ENCODE measurements at places on chromosomes 4 and X.

GRCh38 chrX:10110316-10110935 is 46.3 kb upstream of the CLCN4 start:
- peak overlapping the region; percentile 90 for H3K4me3 ChIP-seq
- peak overlapping the region; percentile 100 for H3K27ac ChIP-seq
- H3K4me1 ChIP-seq, result peaks cover 47% of the 10 kb centered on the region

DNA sequence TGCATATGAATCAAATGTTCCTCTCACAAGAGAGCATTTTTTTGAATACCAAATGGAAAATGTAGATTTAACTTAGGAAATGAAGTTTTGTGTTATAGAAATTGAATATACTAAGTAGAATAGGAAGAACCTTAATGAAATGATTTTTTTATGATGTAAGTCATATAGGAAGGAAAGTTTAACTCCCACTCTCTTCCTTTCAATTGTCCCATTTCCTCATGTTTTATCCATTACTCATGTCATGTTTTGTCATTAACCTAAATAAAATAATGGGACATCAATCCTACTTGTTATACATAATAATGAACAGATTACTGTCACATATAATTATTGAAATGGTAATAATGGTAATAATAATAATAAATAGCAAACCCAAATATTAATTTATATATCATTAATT is 22.7 kb upstream of the SRD5A3 start:
- H3K4me3 ChIP-seq, result no peak overlapping the region
- no peaks in the 10 kb centered on the region for H3K27me3 ChIP-seq
- no peak for DNase-seq
- peaks cover 10% of the 10 kb centered on the region for H3K4me1 ChIP-seq

GRCh38 chrX:72097098-72097497 is 34.6 kb downstream of the RTL5 start:
- no peak for DNase-seq
- H3K4me3 ChIP-seq, result no peak overlapping the region
- H3K27me3 ChIP-seq, result peaks cover 60% of the 10 kb centered on the region
- H3K4me1 ChIP-seq, result peaks cover 22% of the 10 kb centered on the region
- no peak overlapping the region for H3K27ac ChIP-seq

DNA sequence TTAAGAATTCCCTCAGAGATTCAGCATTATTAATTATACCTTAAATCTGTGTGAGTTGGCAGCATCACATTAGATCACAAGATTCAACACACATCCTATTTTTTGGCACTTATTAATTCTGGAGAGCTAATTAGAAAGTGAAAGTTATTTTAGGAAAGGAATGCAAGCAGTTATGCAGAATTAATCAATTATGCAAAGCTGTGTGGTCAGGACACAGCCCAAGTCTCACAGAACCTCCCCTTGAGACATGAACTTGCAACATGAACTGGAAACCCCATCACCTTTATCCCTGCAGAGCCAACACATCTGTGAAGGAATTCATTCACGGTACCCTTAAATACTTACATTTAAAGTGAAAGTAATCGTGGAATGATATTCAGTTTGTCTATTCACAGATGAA is 80.5 kb downstream of the TSPAN5 start:
- H3K27ac ChIP-seq, result no peak overlapping the region
- no peak for DNase-seq

- H3K27ac ChIP-seq, result no peak within 1 kb of the TSS
- peaks cover 10% of the 10 kb centered on the region for H3K4me1 ChIP-seq
- H3K4me3 ChIP-seq, result peak within 1 kb of the TSS; percentile 86
- peaks cover 70% of the 10 kb centered on the region for H3K27me3 ChIP-seq
- no peaks in the 10 kb centered on the region for H3K36me3 ChIP-seq
These were observed at the start of gene RGS12 for GRCh38 chr4:3292571-3293400. RGS12 (plus strand) TSS chr4:3293021; CDS start chr4:3316171, 23,150 bp downstream.

- H3K4me1 ChIP-seq, result peaks cover 26% of the 10 kb centered on the region
- H3K27me3 ChIP-seq, result no peaks in the 10 kb centered on the region
- DNase-seq, result no peak
- H3K4me3 ChIP-seq, result no peak overlapping the region
These were observed 3.1 kb upstream of the MTMR1 start for GRCh38 chrX:150690126-150690525.
